HuH-7.5 (cell line): ENCODE measurements at places on chromosomes 2 and 18.

DNA sequence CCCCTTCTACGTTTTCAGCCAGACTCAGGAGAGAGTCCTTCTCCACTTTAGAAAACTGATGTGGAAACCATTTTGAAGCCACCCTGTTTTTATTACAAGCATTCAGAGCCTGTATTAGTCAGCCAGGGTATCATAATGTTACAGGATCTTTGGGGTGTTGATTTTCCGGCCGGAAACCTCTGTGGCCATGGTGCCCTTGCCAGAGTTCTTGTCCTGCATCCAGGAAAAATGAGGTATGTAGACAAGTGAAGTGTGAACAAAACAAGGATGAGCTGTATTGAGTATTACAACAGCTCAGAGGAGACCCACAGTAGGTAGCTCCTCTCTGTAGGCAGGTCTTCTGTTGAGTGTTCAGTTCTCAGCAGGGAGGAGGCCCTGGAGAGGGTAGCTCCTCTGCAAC, 241.0 kb upstream of the COPS8 start:
- DNase-seq = no peak

DNA sequence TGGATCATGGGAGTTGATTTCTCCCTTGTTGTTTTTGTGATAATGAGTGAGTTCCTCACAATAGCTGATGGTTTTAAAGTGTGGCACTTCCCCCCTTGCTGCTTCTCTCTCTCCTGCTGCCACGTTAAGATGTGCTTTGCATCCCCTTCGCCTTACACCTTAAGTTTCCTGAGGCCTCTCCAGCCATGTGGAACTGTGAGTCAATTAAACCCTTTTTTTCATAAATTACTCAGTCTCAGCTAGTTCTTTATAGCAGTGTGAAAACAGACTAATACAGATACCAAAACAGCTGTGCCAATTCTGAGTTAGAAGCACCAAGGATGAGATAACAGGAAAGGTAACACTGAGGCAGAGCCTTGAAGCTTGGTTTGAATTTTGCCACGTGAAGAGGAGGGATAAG, 44.7 kb downstream of the ITSN2 start:
- no peak for DNase-seq

DNA sequence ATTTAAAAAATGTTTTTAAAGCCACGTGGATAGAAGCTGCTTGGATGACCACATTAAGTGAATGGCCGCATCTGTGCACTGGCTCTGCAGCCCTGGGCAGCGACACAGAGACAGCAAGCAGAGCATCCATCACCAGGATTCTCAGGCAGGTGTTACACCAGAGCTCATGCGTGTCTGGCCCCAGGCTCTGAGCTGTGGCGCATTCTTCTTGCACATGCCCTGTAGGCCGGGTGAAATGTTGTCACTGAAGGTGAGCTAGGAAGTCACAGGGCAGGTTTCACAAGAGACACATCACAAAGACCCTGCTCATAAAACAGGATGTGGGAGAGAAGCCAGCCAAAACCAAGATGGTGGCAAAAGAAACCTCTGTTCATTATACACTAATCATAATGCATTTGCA, 8.4 kb upstream of the PXDN start:
- no peak for DNase-seq

- DNase-seq = peak; percentile 86
Measured at GRCh38 chr2:120436885-120437603, 91.1 kb downstream of the INHBB start.

- DNase-seq = no peak
Measured at GRCh38 chr2:23436346-23437098, 51.5 kb downstream of the KLHL29 start.

DNA sequence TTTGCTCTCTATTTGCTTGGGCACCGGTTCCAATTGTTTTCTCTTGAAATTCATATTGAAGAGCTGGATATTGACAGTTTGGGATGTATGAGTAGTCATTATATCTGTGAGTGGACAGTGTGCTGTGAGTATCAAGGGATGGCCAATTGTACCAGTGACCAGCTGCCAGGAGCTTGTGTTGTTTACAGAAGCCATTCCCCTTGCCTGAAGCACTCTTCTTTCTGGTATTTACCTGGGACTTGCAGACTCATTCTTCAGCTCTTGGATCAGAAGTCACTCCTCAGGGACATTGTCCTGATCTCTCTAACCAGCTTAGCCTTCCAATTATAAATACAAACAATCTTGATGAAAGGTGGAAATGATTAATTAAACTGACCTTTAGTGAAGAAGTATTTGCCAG, 438.3 kb upstream of the LRATD1 start:
- no peak for DNase-seq

- no peak for DNase-seq
Measured at GRCh38 chr2:220279372-220279771, 651.9 kb downstream of the SLC4A3 start.

GRCh38 chr2:159227467-159227866, 59.0 kb downstream of the WDSUB1 start:
- DNase-seq = no peak

GRCh38 chr2:164515734-164516133, 105.5 kb downstream of the GRB14 start:
- DNase-seq = no peak

- no peak for DNase-seq
Measured at GRCh38 chr2:134275058-134275862, 21.4 kb downstream of the MGAT5 start.

DNA sequence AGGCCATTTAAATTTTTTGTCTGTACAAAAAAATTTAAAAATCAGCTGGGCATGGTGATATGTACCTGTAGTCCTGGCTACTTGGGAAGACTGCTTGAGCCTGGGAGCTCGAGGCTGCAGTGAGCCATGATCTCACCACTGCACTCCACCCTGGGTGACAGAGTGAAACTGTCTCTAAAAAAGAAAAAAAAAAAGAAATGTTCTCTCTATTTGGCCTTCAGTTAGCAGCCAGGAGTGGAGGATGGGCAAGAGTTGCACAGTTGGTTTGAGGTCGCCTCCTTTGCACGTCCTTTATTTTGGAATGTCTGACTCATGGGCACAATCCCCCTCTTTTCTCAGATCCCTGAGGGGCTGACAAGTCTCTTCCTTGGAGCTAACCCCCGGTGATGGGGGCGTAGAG, 26.3 kb downstream of the ITM2C start:
- no peak for DNase-seq

GRCh38 chr2:203328760-203329540, 756 bp downstream of the ABI2 start:
- DNase-seq = peak; percentile 44

DNA sequence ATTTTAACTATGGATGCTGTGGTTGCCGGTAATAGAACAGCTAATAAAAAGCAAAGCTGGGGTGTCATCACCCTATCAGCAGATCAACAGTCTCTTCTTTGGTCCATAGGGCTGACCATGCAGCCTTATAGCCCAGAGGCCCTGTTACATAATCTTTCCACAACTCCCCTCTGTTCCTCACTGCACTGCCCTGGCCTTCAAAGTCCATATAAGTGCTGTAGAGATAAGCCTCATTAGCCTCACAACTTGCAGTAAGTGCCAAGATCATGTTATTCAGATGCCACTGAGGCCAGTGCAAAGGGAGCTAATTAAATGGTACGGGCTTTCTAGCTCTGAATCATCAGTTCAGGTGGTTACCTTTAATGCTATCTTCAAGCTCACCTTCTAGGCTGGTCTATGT, 89.7 kb upstream of the CXCR4 start:
- DNase-seq = no peak

DNA sequence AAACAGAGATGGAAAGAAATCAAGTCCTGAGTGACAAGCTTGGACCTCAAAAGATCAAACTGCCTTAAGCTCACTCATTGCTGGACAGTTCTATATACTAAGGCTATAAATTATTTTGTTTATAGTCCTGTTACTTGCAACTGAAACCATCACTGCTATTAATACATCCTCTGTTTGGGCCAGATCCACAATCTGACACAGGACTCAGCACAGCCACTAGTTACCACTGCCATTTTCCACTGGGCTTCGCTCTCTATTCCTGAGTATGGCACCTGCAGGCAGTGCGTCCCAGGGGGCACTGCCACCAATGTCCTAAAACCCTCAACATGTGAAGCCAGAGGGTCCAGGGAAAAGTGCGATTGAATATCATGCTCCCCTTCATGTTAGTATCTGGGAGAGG, 52.3 kb downstream of the CYP26B1 start:
- no peak for DNase-seq

- no peak for DNase-seq
Measured at GRCh38 chr2:228600265-228600664, 418.8 kb upstream of the SPHKAP start.

DNA sequence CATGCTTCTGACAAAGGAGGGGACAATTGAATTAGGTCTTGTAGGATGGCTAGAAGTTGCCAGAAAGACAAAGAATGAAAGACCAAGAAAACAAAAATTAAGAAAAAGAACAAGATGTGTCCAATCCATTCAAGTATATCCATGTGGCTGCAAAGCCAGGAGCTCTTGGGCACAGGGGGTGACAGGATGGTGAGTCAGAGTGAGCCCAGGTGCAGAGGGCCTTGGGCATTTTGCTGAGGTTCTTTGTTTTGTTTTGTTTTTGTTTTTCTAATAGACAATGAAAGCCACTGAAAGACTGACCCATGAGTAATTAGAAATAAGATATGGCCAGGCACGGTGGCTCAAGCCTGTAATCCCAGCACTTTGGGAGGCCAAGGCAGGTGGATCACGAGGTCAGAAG, 104.6 kb upstream of the KLHL29 start:
- no peak for DNase-seq

- peak; percentile 68 for DNase-seq
Measured at GRCh38 chr2:26178746-26179436, 6.0 kb downstream of the GAREM2 start.

GRCh38 chr2:44817256-44817655, 124.2 kb upstream of the SIX3 start:
- DNase-seq = no peak
